ENCODE measurements at places on chromosomes 3 and 15.
A peak's percentile ranks its signal among the peaks of the same experiment; 100 is the strongest.

GRCh38 chr3:16846373-16847080 is 38.2 kb upstream of the PLCL2 start:
- no peak for DNase-seq

DNA sequence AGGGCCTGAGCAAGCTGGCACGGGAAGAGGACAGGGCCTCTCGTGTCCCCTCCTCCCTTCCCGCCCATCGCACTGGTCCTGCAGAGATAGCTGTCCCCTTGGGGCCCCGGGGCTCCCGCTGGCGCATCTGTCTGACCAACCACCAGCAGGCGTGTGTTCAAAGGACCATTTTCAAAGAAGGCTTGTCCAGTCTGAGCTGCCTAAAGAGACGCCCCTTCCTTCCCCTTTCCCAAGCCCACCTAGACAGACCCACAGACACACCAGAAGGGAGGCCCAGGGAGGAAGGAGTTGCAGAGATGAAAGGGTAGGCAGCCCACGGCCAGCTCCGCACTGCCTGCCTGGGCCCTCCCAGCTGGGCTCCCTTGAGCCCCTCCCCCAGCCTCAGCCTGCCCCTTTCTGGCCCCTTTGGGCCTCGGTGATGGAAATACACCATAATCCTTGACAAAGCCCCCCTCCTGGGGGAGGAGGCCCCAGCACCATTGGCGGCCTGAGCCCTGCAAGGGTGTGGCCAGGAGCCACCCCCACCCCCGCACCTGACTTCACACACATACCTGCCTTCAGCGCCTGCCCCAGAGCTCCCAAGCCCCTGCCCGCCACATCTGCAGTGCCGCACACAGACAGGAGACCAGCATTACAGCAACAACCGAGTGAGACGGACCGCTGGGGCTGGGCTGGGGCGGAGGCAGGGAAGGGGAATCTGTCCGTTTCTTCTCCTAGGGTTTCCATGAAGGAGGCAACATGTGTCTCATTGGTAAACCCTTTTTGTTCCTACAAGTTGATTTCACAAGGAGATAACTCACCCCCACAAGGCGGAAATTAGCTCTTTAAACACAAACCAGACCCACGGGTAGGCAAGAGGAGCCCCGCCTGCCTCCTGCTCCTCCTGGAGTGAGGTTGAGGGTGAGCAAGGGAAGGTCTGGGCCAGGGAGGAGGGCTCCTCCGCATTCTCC is at the start of gene STRA6:
STRA6 (minus strand) TSS at position 336 of the 950 bp plus-strand sequence. CDS start 520 bp downstream, outside the sequence.
- no peak for DNase-seq

DNA sequence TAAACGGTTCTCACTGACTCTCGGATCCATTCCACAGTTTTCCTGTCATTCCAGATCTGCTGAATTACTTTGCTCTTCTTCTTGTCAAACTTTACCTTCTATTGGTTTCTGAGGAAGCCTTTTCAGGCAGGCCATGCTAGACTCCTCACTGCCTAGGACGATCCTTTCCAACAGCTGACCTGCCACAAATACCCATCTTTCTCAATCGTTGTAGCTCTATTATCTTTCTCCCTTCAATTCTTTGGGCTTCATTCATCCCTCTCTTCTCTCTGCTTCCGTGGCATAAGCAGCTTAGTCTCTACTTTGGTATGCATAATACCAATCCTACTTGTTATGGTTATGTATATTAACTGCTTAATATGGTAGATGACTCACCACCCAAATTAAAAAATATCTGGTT is 421.8 kb downstream of the NLGN1 start:
- no peak for DNase-seq

DNA sequence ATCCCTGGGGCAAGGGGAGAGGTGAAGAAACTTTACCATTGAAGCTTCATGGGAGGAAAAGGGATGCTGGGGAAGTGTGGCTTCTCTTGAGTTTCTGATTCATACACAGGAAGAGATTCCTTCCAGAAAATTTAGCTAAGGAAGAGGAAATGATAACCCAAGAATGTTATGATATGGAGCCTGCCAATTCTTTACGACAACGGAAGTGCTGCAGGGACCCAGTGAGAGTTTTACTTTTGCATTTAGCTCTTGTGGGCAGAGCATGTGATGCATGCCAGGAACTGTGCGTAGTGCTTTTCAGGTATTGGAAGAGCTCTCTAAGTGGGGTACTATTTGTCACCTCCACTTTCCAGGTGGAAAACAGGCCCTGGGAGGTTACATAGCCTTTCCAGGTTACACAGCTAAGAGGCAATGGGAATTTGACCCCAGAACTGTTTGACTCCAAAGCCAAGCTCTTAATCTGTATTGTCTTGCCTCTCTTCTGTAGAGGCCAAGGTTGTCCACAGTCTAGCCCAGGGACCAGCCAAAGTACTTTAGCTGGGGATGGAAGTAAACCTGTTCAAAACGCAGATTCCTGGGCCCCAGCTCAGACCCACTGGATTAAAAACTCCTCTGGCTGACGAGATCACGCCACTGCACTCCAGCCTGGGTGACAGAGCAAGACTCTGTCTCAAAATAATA is 23.0 kb downstream of the CMTM7 start:
- peak; percentile 53 for DNase-seq

GRCh38 chr3:45664578-45664977 is 24.6 kb upstream of the SACM1L start:
- peak; percentile 79 for DNase-seq

DNA sequence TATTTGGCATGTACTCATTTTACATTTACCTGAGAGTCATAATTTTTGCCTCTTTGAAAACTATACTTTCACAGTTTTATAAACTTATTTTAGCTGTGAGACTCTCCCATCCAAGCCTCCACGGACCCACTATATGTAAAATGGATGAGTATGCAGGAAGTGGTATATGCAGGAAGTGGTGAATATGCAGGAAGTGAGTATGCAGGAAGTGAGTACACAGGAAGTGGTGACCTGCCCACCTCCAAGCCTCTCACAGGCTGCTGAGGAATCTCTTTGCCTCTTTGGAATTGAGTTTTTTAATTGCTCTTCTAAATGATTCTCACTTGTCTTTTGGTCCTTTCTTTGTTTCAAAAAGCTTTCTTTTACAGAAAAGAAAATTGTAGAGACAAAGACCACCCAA is 85.2 kb downstream of the KBTBD8 start:
- DNase-seq: peak; percentile 35
